Frontal cortex (tissue), 4 donors: ENCODE measurements at places on chromosomes 7 and 10. TPM values are rescaled to one million over a fixed set of nuclear protein-coding genes. Genes with fewer than 3 reads are reported as not detected.

- no peak for DNase-seq
Observed at GRCh38 chr7:128163473-128163872, 77.6 kb upstream of the LEP start.

DNA sequence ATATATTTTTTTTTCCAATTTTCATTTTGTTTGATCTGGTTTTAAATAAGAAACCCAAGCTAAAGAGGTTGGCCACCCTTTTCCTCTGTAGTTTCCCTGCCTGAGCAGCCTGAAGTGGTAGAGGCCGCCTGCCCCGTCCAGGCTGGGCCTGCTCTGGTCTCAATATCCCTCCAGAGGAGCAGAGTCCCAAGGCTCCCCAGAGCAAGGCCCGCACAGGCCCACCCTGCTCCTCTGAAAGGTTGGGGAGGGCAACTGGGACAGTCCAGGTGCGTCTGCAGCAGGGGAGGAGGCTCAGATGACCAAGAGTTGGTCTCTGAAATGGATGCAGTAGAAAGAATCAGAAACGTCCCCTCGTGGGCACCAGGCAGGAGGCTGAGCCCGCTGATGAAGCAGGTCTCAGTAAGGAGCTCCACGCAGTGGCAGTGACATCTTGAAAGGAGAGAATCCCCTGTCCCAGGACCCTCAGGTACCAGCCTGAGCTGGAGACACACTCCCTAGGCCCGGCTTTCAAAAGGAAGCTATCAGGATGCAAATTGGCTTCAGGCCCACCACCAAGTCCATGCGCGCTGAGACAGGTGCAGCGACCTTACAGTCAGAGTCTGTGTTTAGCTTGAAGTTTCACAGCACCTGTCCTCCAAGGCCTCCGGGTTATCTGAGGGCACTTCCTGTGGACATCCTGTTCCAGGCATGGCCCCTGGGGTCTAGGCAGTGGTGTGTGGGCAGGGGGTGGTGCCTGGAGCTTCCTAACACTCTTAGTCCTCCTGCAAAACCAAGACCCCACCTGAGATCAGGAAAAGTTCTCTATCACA is 37.7 kb downstream of the EN2 start:
- DNase-seq = no peak

DNA sequence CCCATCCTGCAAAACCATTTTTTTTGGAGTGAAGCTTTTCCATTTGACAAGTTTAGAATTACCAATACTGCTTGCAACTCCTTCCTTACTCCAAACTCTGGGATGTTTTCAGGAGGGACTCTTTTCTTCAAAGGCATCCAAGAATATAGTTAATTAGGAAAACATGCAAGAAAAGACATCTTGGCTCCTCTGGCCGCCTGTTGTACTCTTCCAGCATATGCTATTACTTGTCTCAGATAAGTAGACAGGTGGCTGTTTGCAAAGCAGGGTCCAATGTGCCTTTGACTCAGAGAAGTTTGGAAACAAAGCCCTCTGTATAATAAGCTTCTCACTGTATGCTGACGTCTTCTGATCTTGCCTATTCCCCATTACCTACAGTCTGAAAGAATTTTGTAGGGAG is 746.5 kb downstream of the AUTS2 start:
- no peak for DNase-seq

The CC2D2B gene
- 1.2 TPM for total RNA-seq
